RWPE1 (cell line): ENCODE measurements at places on chromosomes 6 and 20.

DNA sequence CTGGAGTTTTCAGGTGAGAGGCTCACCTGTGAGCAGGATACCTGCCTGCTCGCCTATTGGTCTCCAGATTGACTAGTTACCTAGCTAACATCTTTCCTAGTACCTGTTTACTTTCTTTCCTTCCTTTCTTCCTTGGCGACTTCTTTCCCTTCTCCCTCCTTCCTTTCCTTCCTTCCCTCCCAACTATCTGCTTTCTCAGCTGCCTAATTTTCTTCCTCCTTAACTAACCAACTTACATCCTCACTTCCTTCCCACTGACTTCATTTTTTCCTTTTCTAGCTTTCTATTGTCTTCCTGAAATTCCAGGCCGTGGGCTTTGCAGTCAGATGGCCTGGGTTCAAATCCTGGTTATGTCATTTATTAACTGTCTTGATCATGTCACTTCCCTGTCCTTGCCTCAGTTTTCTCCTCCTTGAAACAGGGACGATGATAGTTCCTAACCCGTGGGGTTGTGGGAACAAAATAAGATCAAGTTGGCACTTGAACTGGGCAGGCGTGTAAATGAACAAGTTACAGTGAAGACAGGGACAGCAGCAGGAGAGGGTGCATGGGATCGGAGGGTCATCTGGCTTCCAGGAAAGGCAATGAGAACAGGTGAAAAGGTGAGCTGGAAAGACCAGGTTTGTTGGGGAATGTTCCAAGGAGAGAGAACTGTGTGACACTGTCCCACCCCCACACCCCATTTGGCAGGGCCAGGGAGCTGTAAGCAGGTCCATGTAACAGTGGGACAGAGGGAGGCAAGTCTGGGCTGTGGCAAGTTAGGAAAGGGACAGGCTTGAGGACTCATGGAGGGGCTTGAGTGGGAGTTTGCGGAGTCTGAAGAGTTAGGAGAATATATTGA lies 540 bp downstream of the SGK2 start:
- no peak for DNase-seq

DNA sequence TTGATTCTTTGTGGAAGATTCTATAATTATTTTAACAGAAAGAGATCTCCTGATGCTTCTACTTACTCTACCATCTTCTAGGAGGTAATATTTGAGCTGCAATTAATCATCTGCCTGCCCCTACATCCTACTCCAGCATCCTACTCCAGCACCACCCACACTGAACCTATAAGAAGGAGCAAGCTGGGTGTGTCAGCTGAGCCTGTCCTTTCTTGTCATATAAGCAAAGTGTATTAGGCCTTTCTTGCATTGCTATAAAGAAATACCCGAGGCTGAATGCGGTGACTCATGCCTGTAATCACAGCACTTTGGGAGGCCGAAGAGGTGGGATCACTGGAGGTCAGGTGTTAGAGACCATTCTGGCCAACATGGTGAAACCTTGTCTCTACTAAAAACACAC lies 84.2 kb upstream of the ARG1 start:
- DNase-seq = no peak

DNA sequence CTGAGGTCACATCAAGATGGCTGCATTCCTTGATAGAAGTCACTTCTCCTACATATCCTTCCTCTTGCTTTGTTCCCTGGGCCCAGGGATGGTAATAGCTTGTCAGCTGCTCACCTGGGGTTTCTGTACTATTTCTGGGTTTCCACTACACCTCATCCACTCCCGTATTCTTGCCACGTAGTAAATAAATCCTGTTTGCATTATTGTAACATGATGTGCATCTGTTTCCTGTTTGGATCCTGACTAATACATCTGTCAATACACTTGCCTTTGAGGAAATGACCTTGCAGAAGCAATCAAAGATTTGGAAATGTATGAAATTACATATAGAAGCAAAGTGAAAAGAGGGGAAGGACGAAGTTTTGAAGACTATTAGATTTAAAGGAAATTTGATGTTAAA lies 619.0 kb downstream of the PHF3 start:
- DNase-seq = no peak

GRCh38 chr6:39231521-39232243 lies 2.4 kb upstream of the KCNK5 start:
- no peak for DNase-seq

- DNase-seq = no peak
Measured at GRCh38 chr20:49821870-49822331, 9.3 kb downstream of the SLC9A8 start.

DNA sequence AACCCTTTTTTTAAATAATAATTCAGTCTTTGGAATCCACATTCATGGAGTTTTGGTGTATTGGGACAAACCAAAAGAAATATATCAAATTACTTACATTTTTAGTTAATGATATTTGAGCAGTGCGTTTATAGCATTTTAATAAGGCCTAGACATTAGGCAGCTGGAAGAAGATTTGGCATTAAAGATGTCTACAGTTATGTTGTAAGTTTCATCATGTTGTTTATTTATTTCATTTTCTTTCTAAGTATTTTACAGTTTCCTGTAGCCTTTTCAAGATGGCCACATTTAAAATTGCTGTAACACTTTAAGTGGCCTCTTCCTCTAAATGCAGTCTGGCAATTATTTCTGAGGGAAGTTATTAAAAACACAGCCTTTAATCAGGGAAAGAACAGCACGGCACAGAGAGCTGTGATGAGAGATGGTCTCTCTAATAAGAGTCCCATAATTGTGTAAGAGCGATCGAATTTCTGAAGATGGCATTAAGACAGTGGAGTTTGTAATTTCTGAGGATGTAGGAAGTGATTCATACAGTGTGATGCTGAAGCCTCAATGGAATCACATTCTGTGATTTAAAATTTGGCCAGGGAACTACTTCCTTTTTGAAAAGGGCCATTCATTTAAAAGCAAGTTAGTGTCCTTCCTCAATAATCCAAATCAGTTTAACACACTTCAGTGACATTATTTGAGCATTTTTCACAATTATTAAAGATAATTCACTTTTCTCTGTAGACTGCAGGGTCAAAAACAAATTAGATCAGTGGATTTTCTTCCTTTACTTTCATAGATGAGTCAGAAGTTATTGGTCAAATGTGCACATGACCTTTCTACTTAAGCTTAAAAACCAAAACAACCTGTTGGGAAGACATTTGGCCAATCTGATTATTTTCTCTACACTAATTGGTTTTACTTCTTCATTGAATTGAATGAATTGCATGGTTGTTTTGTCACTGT lies 52.4 kb upstream of the EDN3 start:
- DNase-seq = no peak

DNA sequence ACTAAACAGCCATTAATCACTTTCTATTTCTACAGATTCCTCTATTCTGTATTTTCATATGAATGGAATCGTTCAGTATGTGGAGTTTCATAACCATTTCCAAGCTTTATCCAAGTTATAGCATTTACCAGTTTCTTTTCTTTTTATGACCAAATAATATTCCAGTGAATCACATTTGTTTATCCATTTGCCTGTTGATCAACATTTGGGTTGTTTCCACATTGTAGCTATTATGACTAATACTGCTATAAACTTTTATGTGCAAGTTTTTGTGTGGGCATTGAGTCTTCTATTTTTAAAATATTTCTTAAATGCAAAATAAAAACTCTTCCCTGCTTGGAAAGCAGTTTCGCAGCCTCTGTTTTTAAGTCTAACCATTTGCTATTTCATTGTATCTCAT lies 336.4 kb upstream of the OPRM1 start:
- DNase-seq = no peak

- no peak for DNase-seq
Measured at GRCh38 chr6:139325125-139325524, 33.3 kb upstream of the TXLNB start.

GRCh38 chr6:123588546-123588895 lies 48.2 kb downstream of the TRDN start:
- no peak for DNase-seq

DNA sequence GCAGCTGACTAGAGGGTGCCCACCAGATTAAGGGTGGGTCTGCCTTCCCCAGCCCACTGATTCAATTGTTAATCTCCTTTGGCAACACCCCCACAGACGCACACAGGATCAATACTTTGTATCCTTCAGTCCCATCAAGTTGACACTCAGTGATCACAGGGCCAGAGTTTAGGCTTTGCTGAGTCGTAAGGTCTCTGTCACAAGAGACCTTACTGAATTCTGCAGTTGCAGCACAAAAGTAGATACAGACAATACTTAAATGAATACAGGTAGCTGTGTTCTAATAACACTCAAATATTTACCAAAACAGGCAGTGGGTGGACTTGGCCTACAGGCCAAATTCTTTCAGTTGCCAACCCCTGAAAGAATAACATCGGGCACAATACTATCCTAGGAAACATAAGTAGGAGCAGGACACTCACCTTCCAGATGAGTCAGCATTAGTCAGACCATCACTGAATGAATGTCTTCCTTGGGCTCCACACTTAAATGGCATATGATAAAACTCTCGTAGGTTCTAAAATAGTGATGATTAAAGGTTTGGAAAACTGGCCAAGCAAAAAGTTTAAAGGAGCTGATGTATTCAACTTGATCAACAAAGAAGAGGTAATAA lies 190.0 kb downstream of the UBE3D start:
- peak; percentile 91 for DNase-seq

GRCh38 chr20:46594725-46595124 lies 44.3 kb upstream of the OCSTAMP start:
- no peak for DNase-seq

GRCh38 chr6:80886475-80886874 lies 780.0 kb downstream of the BCKDHB start:
- DNase-seq = no peak

DNA sequence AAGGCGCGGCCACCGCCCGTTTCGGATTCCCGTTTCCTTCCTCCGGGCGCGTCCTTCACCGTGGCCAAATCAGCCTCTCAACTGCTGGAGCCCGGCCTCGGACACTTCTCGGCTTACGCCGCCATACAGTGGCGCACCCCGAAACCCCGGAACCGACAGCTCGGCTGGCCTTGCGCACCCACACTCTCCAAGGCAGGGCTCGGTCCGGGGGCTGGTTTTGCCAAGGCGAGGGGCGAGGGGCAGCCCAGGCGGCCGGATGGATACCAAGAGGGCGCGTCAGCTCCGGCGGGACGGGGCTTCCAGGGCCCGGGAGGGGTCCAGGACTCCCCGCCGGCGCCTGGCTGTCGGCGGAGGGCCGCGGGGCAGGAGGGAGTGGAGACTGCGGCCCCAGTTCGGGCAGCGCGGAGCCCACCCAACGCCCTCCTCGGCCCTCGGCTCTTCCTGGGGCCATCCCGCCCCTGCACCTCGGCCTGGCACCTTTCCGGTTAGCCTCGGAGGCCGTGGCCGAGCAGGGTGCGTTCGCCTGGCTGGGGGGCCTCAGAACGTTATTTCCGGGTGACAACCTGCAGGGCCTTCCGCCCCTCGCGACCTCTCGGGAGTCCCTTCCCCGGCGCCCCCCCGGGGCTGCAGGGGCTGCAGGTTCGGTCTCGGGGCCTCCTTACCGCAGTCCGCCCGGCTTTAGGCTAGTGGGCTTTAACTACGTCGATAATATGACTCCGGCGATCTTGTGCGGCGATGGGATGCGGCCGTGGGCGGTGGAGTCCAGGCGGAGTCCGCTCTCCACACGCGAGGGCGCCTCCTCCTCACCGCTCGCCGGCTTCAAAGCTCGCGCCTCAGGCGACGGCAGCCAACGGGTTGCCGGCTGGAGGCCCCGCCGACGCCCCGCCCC lies 697 bp upstream of the CEP43 start:
- DNase-seq = peak; percentile 6

- DNase-seq = no peak
Measured at GRCh38 chr6:141788096-141788495, 344.6 kb upstream of the GJE1 start.

DNA sequence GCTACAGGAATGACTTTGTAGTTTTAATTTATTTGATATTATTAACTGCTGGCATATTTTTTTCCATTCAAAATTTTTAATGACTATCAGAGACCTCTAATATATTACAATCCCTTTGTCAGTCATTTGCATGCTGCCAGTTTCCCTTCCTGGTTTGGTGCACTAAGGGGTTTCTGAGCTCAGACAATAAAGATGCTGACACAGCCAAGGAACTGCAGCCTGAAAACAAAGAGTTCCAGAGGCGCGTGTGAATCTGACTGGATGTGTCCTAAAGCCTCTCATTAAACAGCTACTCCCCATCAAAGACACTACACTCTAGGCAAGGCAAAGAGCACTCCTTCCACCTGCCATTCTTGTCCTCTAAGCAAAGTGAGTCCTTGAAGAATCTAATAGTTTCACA lies 116.8 kb upstream of the DST start:
- DNase-seq = no peak

DNA sequence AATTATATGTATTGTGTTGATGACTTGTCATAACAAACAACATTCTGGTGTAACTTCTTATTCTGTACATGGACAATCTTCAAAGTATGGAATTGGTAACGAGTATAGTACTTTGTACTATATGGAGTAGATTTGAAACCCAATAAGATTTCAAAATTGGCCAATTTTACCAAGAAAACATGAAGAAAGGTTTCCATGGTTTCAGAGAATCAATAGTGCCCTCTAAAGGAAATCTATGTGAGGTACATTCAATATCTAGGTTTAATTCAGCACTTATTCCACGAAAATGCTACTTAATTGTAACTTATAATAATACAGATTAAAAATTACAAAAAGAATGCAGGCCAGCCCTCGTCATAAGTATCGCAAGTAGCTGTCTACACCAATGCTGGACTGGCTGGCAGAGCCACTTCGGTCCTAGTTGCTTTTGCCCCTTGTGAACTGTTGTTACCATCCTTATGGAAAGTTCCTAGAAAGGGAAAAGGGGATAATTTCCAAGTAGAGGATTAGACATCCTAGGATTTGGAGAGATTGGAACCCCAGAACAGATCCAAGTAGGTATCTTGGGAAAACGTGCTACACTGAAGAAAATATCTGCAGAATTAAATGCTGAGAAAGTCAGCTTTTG lies 70.9 kb downstream of the LCA5 start:
- DNase-seq = peak; percentile 46

GRCh38 chr20:37868851-37869333 lies 34.0 kb upstream of the VSTM2L start:
- DNase-seq = no peak

DNA sequence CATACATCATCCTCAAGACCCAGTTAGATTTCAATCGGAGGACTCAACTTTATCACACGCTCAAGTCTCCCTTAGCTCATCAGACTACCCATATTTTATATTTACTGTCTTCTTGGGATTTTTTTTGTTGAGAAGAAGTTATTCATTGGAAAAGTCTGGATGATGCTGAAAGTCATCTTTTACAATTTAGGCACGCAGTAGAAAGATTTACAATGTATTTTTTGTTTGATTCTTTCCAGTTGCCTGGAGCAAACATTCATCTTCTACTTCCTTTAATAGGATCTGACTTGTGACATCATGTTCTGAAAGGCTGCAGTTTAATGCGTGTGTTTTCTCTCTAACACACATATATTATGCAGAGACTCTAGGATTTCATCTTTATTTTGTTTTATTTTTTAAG lies 235.7 kb downstream of the DOK5 start:
- DNase-seq = no peak

DNA sequence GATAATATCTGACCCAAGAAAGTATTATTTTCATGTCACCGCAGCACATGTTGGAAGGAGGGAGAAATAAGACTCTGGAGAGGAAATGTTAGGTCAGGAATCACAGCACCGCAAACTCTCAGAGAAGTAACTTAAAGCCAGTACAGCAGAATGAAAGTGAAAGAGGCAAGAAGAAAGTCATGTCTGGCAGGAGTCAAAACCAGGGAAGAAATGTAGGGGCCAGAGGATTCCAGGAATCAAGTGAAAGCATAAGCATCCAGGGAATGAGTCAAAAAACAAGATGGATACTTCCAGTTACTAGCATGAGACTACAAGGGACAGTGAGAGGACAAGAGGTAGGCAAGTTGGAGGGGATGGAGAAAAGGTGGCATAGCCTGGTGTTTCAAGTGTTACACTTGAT lies 80.4 kb downstream of the AK9 start:
- DNase-seq = no peak

- peak; percentile 49 for DNase-seq
Measured at GRCh38 chr6:36615018-36615761, 21.0 kb downstream of the SRSF3 start.
